Umbilical cord (tissue), 2 donors: ENCODE measurements at places on chromosomes 6 and 20. TPM values are rescaled to one million over a fixed set of nuclear protein-coding genes. Genes with fewer than 3 reads are reported as not detected.

DNA sequence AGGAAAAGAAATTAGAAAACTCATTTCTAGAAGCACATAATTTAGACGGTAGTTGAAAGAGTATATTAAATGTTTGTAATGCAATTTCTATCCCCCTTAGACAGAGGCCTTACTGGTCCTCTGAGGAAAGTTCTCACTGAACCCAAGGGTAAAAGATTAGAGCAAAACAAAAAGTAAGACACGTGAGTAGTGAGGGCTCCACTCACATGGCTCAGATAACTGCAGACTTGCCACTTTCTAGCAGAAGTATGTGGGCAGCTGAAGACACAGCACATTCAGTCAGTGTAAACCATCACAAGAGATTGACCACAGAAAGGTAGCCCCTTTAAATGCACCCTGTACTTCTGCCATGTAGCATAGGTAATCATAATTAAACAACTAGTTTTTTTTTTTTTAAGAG, 193.8 kb downstream of the BTBD9 start:
- DNase-seq, result no peak

DNA sequence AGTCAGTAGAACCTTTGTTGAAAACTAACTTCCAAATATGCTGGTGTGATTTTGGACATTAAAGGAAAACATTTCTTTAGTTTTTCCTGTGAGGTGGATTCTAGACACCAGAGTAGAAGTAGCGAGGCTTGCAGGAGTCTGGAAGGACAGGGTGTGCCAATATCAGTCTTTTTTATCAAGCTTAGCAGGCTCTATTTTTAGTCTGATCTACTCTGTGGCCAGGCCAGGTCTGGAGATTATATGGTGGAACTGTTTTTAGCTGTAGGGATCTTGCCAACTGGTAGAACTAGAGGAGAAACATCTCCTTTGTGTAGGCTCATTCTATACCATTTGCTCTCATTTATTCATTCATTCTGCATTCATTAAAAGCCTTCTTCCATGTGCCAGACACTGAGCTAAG, 42.7 kb downstream of the LRP11 start:
- peak; percentile 8 for DNase-seq

- no peak for DNase-seq
These were observed 505.0 kb upstream of the SLC35B3 start for GRCh38 chr6:8940356-8940755.

DNA sequence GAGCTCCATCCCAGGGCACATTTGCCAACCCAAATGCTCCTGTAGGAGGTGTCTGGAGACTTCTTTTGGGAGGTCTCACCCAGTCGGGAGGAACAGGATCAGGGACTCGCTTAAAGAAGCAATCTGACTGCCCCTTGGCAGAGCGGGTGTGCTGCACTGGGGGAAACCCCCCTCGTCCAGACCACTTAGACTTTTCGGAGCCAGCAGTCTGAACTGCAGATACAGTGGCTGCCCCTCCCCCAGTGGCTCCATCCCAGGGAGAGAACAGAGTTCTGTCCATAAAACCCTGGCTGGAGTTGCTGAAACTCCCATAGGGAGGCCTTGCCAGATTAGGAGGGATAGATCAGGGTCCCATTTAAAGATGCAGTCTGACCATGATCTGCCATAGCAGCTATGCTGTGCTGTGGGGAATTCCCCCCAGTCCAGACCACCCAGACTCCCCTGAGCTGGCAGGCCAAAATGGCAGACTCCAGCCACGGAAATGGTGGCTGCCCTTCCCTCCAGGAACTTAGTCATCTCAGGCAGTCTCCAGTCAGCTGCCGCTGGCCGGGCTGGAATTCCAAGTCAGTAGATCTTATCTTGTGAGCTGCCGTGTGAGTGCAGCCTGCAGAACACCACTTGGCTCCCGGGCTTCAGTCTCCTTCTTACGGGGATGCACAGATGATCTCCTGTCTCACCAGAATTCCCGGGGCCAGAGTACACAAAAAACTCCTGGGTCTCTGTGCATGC, 278.1 kb upstream of the SASH1 start:
- DNase-seq, result peak; percentile 73

GRCh38 chr6:169867751-169868191, 116.3 kb downstream of the ERMARD start:
- DNase-seq, result no peak

DNA sequence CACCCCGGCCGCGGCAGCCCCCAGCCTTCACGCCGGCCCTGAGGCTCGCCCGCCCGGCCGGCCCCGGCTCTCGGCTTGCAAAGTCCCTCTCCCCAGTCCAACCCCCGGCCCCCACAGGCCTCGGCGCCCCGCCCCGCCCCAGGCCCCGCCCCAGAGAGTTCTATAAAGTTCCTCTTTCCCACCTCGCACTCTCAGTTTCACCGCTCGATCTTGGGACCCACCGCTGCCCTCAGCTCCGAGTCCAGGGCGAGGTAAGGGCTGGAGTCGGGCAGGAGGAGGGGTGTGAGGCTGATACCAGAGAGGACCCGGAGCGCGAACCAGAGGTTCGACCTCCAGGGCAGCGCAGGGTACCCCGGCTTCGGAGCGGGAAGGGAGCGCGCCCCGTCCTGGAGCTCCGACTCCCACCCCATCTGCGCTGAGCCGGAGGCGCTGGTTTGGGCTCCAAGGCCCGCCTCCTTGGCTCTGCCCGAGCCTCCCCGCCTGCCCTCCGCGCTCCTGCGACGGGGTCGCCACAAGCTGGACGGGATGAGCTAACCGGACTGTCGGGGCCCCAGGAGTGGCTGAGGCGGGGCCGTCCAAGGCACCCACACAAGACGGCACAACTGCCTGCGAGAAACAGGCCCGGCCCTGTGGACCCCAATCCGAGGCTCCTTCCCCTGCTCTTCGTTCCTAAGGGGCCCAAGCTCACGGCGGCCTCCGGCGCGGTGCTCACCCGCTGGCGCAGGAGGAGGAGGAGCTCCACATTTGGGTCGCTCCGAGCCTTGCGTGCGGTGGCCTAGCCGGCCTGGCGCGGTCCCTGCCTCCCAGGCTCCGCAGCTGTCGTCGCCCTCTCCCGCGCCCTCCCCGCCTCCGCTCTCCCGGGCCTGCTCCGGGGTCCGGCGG, at the start of gene IRF4:
TSS of gene IRF4 (plus strand) at position 194 of the 882 bp plus-strand sequence. CDS start 1,401 bp downstream, outside the sequence.
- no peak for DNase-seq

DNA sequence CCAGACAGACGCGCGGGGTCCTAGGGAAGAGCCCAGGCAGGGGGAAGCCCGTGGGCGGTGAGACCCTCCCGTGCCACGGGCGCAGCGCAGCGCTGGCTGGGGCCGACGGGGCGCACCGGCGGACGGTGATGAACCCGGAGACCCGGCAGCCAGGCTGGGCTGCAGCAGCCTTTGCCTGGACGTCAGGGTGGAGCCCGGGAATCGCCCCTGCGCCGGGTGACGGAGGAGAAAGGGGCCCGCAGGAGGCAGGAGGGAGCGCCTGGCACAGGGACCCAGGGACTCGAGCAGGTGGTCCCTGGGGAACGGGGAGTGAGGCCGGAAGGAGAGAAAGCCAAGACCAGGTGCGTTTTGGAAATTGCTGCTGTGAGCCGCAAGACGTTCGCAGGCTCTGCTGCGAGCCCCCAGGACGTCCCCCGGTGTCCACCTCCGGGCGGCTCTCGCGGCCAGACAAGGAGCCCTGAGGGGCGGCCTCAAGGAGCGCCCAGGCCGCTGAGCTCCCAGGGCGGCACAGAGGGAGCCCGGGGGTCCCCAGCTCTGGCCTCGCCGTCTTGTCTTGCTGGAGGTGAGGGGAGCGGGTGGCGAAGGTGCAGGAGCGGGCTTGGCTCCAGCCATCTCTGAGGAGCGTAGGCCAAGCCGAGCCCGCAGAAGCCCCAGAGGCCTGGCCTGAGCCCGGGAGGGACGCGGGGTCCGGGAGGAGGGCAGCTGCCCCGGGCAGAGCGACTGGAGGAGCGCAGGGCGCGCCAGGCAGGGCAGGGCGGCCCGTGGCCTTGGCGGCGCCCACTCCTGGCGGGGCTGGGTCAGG, 191.2 kb upstream of the PDE10A start:
- DNase-seq, result no peak

DNA sequence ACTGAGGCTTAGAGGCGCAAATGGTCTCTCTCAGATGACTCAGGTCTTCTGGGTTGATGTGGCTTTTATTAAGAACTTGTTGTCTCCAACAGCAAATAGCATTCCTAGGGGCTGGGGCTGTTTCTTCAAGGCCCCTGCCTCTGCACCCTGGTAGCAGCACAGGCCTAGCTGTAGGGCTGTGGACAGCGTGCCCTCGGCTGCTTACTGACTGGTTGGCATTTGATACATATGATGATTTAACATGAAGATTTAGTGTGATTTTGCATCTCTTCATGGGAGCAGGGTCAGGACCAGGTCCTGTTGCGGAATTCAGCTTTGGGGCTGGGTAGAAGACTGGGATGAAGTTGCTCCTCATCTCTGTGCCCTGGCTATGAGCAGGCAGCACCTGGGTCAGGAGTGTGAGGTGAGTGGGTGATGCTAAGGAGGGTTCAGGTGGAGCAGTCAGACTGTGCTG, 24.3 kb upstream of the IER3 start:
- DNase-seq, result no peak

DNA sequence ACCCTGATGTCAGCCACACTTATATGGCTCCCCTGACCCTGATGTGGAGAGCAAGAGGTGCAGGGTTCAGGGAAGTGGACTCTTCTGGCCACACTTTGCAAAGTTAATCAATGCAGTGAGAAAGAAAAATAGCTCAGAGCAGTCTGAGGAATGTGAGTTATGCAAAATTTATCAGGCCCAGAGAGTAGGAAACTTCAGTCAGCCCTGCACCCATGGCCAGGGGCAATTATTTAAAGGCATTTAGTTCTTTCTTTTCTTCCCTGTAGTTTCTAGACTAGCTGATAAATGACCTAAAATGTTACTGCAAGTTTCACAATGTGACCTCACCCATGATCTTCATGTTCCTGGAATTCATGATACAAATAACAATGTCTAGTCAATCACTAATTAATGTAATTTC, 143.7 kb upstream of the GGTLC1 start:
- DNase-seq, result peak; percentile 22

The SNX21 gene
- total RNA-seq, result 35.2 TPM

The HLA-A gene
- 206 TPM for total RNA-seq

The COL21A1 gene
- 147 TPM for total RNA-seq
